Sigmoid colon (tissue), 7 donors: ENCODE measurements at places on chromosomes 2 and 18. TPM values are rescaled to one million over a fixed set of nuclear protein-coding genes. Genes with fewer than 3 reads are reported as not detected.

PLGLB1 gene
- 9.3 TPM for total RNA-seq

GRCh38 chr2:10905006-10905861, 6.5 kb upstream of the KCNF1 start:
- H3K4me1 ChIP-seq, result no peaks in the 10 kb centered on the region
- H3K4me3 ChIP-seq, result no peak overlapping the region
- no peak overlapping the region for H3K27ac ChIP-seq
- DNase-seq, result no peak
- H3K27me3 ChIP-seq, result no peaks in the 10 kb centered on the region
- no peaks in the 10 kb centered on the region for H3K36me3 ChIP-seq

GRCh38 chr2:10080536-10081304, 509 bp upstream of the CYS1 start:
- H3K4me1 ChIP-seq, result peaks cover 38% of the 10 kb centered on the region
- DNase-seq, result peak; percentile 74
- no peaks in the 10 kb centered on the region for H3K27me3 ChIP-seq

GRCh38 chr2:231359441-231359840, 36.1 kb upstream of the B3GNT7 start:
- peaks cover 9% of the 10 kb centered on the region for H3K4me1 ChIP-seq
- no peaks in the 10 kb centered on the region for H3K27me3 ChIP-seq
- DNase-seq, result peak; percentile 48
- no peak overlapping the region for H3K4me3 ChIP-seq
- H3K36me3 ChIP-seq, result no peaks in the 10 kb centered on the region

GRCh38 chr2:195296490-195296889, 360.5 kb upstream of the SLC39A10 start:
- H3K4me3 ChIP-seq, result no peak overlapping the region
- no peaks in the 10 kb centered on the region for H3K27me3 ChIP-seq
- no peak for DNase-seq
- no peak overlapping the region for H3K27ac ChIP-seq

GRCh38 chr18:75208155-75208835, 644 bp downstream of the PTGR3 start:
- no peaks in the 10 kb centered on the region for H3K27me3 ChIP-seq
- H3K4me3 ChIP-seq, result peak overlapping the region; percentile 86
- H3K36me3 ChIP-seq, result no peaks in the 10 kb centered on the region
- peak; percentile 82 for DNase-seq
- no peaks in the 10 kb centered on the region for H3K4me1 ChIP-seq

DNA sequence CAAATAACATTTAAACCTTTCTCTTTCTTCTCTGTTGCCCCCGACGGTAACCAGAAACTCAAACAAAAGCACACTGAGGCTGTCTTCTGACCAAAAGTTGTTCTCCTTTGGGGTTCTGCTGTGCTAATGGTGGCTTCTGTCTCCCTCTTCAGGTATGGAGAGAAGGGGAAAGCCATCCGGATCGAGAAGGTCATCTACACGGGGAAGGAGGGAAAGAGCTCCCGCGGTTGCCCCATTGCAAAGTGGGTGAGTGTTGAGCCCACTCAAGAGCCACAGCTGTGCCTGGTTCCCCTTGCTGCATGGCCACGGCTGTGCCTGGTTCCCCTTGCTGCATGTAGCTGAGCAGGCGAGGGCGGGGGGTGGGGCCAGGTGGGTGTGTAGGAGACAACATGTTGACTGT, 67.4 kb downstream of the BOLA3 start:
- DNase-seq, result no peak
- peak overlapping the region; percentile 26 for H3K4me3 ChIP-seq
- peak overlapping the region; percentile 50 for H3K27ac ChIP-seq
- H3K4me1 ChIP-seq, result peaks cover 15% of the 10 kb centered on the region
- H3K27me3 ChIP-seq, result no peaks in the 10 kb centered on the region
- H3K36me3 ChIP-seq, result peaks cover 11% of the 10 kb centered on the region

- no peaks in the 10 kb centered on the region for H3K27me3 ChIP-seq
- no peak overlapping the region for H3K27ac ChIP-seq
- no peaks in the 10 kb centered on the region for H3K4me1 ChIP-seq
- DNase-seq, result no peak
- no peaks in the 10 kb centered on the region for H3K36me3 ChIP-seq
Measured at GRCh38 chr2:41434991-41435390, 612.8 kb upstream of the PKDCC start.

- H3K4me1 ChIP-seq, result no peaks in the 10 kb centered on the region
- H3K4me3 ChIP-seq, result no peak overlapping the region
- no peaks in the 10 kb centered on the region for H3K27me3 ChIP-seq
- no peak overlapping the region for H3K27ac ChIP-seq
- no peaks in the 10 kb centered on the region for H3K36me3 ChIP-seq
- DNase-seq, result no peak
Measured at GRCh38 chr2:239610457-239611221, 209.8 kb upstream of the HDAC4 start.

- no peak overlapping the region for H3K4me3 ChIP-seq
- H3K27me3 ChIP-seq, result no peaks in the 10 kb centered on the region
- no peak overlapping the region for H3K27ac ChIP-seq
- peaks cover 42% of the 10 kb centered on the region for H3K4me1 ChIP-seq
Measured at GRCh38 chr2:236665101-236665500, 95.5 kb downstream of the ACKR3 start.

- no peak overlapping the region for H3K4me3 ChIP-seq
- peak overlapping the region; percentile 31 for H3K27ac ChIP-seq
- no peaks in the 10 kb centered on the region for H3K36me3 ChIP-seq
- DNase-seq, result no peak
- no peaks in the 10 kb centered on the region for H3K27me3 ChIP-seq
- peaks cover 27% of the 10 kb centered on the region for H3K4me1 ChIP-seq
Measured at GRCh38 chr2:189542145-189542882, 38.3 kb downstream of the SLC40A1 start.

- no peaks in the 10 kb centered on the region for H3K27me3 ChIP-seq
- no peak for DNase-seq
- no peak overlapping the region for H3K27ac ChIP-seq
Measured at GRCh38 chr18:56825321-56825720, 174.2 kb downstream of the WDR7 start.
